ENCODE measurements at places on chromosomes 13 and 19. TPM values are rescaled to one million over a fixed set of nuclear protein-coding genes. Genes with fewer than 3 reads are reported as not detected.

FSD1 gene
- 0.58 TPM for total RNA-seq

KIR2DL4 gene
- not detected for total RNA-seq

CGB8 gene
- total RNA-seq = not detected

KIR3DL2 gene
- not detected for total RNA-seq

EPSTI1 gene
- 9.9 TPM for total RNA-seq

GRCh38 chr13:29279356-29280254 lies 315.9 kb downstream of the SLC7A1 start:
- DNase-seq = no peak

- no peak for DNase-seq
Observed at GRCh38 chr13:49428041-49428763, 15.7 kb downstream of the CAB39L start.

DNA sequence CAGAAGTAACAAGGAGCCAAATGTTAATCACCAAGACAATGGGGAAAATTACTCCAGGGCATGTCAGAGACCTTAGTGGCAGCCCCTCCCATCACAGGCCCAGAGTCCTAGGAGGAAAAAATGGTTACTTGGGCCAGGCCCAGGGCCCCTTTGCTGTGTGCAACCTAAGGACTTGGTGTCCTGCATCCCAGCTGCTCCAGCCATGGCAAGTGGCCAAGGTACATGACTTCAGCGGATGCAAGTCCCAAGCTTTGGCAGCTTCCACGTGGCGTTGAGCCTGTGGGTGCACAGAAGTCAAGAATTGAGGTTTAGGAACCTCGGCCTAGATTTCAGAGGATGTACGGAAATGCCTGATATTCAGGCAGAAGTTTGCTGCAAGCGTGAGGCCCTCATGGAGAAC lies 46.7 kb downstream of the OR10H4 start:
- DNase-seq = no peak

DNA sequence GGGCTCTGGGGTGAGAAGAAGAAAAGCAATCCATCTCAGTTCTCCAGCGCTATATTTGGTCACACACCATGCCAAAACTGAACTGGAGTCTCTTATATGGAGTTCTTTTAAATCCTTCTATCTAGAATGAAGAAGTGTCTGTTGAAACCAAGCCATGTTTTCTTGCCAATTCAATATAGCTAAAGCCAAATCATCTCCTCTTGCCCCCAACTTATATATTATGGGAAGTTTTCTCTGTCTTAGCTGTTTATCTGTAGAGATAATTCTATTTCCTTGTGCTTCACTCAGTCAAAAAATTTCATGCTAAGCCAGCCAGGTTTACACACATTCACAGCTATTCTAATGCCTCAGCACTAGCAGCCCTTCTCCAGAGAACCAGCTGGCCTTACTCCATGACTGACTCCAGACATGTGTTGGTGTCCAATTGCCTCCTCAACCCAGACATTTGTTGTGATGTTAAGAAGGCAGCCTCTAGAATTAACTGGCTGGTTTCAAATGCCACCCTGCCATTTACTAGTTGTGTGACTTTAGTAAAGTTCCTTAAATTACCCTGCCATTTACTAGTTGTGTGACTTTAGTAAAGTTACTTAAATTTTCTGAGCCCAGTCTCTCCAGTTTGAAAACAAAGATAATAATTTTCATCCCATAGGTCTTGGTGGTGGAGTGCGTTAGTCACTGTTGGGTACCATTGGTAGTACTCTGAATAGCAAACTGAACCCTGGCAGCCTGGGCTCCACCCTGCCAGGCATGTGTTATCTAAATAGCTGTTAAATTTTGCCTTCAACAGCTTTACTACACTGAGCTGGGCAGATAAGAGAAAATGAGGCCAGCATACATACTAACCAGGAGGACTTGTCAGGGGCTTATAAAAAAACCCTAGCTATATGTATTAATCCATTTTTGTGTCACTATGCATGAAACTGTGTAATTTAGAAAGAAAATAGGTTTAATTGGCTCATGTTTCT lies 525.1 kb downstream of the LMO7 start:
- DNase-seq = no peak

GRCh38 chr13:44237276-44237767 lies 136.3 kb upstream of the SERP2 start:
- DNase-seq = no peak

GRCh38 chr13:106616729-106617128 lies 48.8 kb upstream of the ARGLU1 start:
- DNase-seq = no peak

GRCh38 chr19:50432221-50433028 lies at the start of gene MYBPC2:
Gene MYBPC2 (plus strand): TSS chr19:50432892. CDS start chr19:50432954, 62 bp downstream.
- no peak for DNase-seq

GRCh38 chr13:97067017-97067895 lies 73.0 kb upstream of the OXGR1 start:
- DNase-seq = no peak
